Fibroblast of skin of left quadriceps (primary cell): ENCODE measurements at places on chromosomes 12 and 14.

GRCh38 chr12:111334393-111334915 lies 34.4 kb downstream of the PHETA1 start:
- DNase-seq = no peak

GRCh38 chr14:66638689-66639088 lies 130.7 kb downstream of the GPHN start:
- no peak for DNase-seq

DNA sequence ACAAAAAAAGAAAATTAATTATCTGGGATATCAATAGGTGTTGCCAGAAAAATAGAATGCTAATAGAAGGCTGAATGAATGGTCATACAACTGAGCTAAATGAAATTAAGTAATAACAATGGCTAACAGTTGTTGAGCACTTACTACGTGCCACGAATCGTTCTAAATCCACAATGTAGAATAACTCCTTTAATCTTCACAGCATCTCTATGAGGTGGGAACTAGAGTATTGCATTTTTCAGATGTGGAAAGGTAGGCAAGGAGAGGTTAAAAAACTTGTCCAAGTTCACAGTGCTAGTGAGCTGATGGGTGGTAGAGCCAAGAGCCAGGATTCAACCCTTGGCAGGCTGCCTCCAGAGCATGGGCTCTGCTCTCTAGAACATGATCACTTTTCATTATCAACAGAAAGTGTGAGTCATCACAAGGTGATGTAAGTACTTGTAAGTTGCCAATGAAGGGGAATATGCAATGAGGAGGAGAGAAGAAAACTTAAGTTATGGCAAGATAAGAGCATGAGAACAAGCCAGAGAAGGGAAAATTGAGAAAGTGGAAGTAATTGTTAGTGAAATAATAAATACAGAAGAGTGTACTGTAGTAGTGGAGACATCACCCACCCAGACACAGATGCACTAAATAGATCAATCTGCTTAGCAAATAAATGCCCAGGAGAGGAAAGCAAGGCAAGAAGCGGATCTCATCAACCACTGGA lies 122.1 kb downstream of the PRKD1 start:
- DNase-seq = peak; percentile 87

DNA sequence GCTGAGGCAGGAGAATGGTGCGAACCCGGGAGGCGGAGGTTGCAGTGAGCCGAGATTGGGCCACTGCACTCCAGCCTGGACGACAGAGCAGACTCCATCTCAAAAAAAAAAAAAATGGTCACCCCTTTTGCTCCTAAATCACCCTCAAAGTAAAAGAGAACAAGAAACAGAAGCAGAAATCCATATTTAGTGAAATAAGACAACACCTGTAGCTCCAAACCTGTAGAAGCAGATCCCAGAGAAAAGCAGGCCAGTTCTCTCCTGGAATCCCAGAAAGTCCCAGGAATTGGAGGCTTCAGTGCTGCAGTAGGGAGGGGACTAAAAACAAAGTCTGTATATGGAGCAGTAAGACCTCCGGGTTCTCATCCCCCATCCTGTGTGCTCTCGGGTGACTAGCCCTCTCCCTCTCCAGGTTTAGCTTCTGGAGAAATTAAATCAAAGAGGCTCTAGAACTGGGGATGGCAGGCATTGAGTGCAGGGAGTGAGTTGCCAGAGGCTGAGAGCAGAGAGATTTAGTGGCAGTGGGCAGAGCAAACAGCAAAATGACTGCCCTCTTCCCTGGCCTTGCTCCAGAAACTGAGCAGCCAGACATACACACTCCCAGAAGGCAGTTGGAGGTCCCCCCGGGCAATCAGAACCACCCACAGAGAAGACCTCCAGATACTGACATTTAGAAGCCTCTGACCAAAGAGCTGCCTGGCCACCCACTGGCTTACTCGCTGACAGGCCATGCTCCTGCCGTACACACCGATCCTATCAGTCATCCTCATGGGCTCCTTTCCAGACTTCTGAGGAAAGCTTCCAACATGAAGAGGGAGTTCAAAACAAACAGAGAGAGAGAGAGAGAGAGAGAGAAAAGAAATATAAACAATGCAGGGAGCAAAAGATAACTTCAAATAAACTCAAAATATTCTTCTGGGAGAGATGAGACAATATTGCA lies 6.3 kb upstream of the MLXIP start:
- peak; percentile 82 for DNase-seq

DNA sequence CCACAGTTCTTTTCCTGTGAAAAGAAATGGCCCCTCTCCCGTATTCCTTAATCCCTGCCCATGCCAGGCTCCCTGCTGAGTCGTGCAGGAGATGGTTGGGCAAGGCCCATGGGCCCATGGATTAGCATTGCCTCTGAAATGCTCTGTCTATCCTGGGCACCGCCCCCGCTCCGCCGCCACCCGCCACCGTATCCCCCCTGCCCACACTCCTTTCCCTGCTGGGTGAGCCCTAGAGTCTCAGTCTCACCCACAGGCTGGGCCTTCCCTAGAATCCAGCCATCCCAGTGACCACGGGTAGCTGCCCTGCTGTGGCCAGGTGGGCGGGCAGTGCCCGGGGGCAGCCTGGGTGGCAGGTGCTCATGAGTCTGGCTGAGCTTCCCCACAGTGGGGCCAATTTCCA lies 50.6 kb downstream of the TSPAN11 start:
- no peak for DNase-seq

DNA sequence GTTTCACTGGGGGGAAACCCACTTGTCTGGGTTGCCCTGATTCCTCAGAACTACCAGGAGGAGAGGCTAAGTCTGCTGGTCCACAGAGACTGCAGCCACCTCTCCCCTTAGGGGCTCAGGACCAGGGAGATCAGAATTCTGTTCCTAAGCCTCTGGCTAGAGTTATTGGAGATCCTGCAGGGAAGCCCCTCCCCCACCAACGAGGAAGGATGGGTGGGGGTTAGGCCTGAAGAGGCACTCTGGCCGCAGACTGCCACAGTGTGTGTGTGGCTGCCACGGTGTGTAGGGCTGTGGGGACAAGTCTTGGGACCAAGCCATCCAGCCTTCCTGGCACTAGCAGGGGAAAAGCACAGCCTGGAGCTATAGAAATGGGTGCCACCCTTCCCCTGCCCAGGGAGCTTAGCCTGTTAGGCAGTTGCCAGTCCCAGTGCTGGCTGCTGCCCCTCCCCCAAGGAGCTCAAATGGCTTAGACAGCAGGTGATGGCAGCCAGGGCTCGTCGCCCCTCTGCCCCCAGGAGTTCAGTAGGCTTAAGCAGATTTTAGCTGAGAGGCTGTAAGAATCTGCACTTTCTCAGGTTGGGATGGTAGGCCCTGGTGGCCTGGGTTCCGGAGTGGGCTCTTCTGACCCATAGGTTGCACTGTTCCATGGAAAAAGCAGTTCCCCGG lies 107.7 kb downstream of the ERGIC2 start:
- no peak for DNase-seq

DNA sequence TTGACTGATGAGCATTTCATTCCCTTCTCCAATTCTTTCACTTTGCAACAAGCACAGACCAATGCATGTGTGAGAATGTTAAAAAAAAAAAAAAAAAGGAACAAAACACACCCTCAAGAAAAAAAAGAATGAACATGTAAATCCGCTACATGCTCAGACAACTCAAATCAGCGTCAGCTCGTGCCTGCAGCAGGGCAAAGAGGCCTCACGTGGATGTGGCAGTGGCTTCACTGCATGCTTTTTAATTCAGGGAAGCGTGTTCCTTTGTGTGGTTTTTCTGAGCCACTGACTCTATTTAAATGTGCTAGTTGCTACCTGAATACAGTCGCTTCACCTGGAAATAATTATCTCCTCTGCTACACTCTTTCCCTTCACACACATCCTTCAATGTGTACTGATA lies 55.1 kb downstream of the PPP1R36 start:
- no peak for DNase-seq

DNA sequence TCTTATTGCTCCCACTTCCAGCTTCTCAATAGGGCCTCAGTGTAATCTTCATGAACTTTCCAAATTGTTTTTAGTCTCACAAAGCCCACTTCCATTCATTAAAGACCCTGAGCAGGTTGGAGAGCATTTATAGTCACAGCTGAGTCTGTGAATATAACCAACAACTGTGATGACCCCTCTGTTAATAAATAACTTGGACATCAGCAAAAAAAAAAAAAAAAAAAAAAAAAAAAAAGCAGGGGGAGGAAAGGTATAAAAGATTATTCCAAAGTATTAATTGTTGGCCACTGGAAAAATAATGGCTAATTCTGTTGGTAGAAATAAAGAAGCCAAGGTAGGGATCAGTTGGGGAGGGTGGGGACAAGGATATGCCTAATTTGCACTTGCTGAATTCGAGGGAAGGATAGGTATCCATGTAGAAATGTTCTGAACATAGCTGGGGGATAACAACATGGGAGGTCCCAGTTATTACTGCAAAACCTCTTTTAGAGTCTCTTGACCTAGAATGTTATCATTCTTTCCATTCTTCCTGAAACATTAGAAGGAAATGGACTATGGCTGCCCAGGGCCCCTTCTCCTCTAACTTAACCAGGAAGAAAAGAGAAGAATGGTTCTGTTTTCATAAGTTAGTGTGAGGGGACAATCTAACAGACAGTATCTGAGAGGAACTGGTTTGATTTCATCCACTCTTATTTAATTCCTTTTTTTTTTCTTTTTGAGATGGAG lies 56.5 kb downstream of the SAMD4A start:
- no peak for DNase-seq

- DNase-seq = no peak
These were observed 449.2 kb downstream of the DPF3 start for GRCh38 chr14:72444701-72445100.

DNA sequence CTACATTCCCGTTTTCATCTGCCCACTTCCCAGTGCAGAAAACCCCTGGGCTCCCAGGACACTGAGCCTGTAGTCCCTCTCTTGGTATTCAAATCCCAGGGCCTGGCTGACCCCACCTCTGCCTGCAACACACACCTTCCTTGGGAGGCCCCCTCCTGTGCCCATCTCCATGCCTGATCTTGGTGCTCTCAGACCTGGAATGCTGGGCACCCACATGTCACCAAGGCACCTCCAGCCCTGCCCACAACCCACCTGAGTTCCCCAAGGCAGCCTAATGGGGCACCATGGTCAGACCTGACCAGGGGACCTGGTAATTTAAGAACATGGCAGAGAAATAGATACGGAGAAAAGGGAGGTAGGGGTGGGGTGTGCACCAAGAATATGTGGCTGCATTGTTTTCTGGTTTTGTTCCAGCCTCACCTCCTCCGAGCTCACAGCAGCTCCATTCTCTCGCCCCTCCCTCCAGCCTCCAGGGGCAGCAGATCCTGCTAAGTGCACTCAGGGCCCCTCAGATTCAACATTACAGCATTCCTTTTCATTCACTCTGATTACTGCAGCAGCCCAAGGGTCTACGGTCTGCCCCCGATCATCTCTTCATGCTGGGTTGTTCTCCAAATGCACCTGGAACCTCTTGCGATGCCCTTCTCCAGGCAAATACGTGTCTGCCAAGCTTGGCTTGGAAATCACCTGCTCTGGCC lies 9.2 kb upstream of the HSP90AA1 start:
- DNase-seq = no peak

- DNase-seq = no peak
These were observed 213.1 kb downstream of the PTPRO start for GRCh38 chr12:15535352-15535781.

GRCh38 chr12:105864901-105865300 lies 273.9 kb downstream of the NUAK1 start:
- no peak for DNase-seq

GRCh38 chr14:34365309-34365915 lies 96.6 kb downstream of the SPTSSA start:
- DNase-seq = no peak

- DNase-seq = no peak
These were observed 362.1 kb upstream of the STXBP6 start for GRCh38 chr14:25411781-25412757.

DNA sequence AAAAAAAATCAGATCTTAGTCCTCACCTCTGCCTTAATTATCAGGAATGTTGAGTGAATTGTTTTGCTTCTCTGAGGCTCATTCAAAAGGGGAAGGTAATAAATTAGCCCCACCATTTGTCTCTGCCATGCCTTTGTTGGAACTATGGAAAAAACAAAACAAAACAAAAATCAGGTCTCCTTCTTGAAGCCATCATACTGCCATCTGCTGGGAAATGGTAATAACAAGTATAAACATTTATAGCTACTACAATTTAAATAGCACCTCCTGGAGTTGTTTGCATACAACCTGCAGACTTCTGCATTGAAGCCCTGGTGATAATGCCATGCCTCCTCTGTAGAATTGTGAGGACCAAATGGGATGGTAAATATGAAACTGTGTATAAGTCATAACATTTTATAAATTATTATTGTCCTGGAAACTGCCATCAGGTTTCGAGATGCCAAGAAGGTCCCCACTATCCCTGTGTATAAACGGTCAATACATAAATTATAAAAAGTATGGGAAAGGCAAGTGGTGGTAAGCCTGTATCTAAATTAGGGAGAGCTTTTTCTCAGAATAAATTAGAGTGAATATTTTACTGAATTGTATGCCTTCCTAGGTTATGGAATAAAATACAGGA lies 87.2 kb upstream of the FGD4 start:
- peak; percentile 45 for DNase-seq

DNA sequence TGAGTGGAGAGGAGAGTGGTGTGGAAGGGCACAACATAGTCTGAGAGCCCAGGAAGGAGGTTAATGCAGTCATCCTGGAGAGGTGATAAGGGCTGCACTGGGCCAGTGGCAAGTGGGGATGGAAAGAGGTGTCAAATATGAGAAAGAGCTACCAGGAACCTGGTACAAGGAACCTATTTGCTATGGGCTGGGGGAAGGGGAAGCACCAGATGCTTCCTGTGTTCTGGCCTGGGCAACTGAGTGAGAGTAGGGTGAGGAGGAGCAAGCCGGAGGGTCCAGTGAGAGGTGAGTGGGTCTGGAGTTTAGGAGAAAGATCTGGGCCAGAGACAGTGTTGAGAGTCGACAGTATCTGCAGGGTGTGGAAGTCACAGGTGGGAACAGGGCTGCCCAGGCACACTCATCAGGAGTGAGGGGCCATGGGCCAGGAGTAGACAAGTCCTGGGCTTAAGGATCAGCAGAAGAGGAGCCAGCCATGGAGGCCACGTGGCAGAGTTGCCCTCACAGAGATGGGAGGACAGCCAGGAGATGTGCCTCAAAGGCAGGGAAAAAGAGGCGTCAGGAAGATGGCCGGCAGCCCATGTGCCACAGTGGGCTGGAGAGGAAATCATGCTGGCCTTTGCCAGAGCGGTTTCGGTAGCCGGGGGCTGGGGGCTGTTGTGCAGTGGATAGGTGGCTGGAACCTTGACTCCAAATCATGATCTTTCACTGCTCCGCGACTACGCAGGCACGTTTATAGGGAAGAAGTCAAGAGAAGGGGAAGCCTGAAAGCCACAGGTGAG lies 2.9 kb upstream of the AQP6 start:
- DNase-seq = no peak

- DNase-seq = no peak
These were observed 781.7 kb downstream of the TRHDE start for GRCh38 chr12:73053893-73054292.

DNA sequence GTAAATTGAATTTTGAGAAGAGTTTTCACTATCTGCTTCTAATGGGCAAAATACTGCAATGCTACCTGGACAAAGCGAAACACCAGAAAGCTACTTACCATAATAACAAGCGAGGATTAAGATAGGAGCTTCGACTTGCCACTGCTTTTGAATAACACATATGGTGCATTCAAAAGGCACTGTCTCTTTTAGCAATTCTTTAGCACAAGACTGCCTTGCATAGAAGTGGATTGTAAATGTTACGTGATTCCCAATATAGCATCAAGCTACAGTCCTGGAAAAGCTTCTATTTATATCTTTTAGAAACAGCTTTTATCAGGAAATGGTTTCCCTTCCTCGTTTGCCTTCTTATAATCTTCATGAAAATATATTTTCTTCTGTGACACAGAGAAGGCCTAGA lies 258.7 kb upstream of the PDE3A start:
- DNase-seq = no peak
